ENCODE measurements at places on chromosomes 2 and 18.

- DNase-seq = no peak
Measured at GRCh38 chr2:119516121-119516520, 8.2 kb downstream of the SCTR start.

DNA sequence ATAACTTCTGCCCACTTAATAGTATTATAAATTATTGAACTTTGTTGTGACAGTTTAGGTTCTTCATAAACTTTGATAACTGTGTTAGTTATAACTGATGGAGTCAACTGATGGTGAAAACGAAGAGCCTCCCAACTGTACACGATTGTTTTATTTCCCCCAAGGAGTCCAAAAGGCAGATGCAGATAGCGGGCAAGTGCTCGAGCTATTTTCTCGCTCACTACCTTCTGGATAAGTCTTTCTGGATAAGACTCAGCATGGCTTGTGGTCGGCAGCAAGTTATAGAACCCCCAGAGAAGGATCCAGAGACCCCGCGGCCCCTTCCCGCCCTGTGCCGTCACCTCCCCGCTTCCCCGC is 517 bp downstream of the GCFC2 start:
- DNase-seq = no peak

DNA sequence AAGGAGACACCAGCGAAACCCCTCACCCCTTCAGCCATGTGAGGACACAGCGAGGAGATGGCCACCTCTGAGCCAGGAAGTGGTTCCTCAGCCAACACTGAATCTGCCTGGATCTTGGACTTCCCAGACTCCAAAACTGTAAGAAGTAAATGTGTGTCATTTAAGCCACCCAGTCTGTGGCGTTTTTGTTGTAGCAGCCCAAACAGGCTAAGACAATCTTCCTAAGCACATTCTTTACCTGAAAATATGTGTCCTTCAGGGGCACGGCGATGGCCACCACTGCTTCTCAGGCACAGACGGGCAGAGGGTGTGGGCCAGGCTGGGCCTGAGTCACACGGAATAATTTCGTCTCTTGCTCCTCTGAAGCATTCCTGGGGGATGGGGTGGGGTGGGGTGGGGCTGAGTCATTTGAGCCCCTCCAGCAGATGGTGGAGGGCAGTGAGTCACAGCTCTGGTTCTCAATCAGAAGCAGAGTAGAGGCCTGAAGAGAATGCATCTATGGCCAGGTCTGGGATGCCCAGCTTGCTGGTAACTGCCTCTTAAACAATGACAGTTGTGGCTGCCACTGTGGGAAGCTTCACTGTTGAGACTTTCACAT is 142.4 kb downstream of the CAPN13 start:
- peak; percentile 32 for DNase-seq

- no peak for DNase-seq
Measured at GRCh38 chr2:15385184-15385583, 175.9 kb downstream of the NBAS start.

GRCh38 chr2:161164161-161164560 is 3.9 kb downstream of the TANK start:
- no peak for DNase-seq

GRCh38 chr18:23890589-23890988 is 124.0 kb upstream of the TTC39C start:
- no peak for DNase-seq

- DNase-seq = peak; percentile 56
Measured at GRCh38 chr2:98909317-98910211, 26.5 kb downstream of the CRACDL start.

- DNase-seq = no peak
Measured at GRCh38 chr2:185318271-185318724, 420.3 kb upstream of the FSIP2 start.

DNA sequence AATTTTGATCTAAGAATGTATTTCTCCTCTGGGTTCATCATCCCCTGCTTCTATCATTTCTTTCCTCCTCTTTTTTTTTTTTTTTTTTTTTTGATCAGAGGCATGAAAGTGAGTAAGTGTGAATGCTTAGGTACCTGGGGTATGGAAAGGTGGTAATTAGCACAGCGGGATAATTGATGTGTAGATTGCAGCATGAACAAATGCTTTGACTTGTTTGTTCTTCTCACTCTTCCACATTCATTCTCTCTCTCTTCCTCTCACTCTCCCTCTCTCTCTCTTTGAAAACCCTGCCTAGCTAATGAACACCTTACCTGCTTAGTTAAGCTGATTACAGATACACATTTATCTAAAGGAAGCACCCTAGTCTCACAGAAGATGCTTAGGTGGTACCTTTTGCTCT is 74.7 kb downstream of the ZEB2 start:
- DNase-seq = no peak

DNA sequence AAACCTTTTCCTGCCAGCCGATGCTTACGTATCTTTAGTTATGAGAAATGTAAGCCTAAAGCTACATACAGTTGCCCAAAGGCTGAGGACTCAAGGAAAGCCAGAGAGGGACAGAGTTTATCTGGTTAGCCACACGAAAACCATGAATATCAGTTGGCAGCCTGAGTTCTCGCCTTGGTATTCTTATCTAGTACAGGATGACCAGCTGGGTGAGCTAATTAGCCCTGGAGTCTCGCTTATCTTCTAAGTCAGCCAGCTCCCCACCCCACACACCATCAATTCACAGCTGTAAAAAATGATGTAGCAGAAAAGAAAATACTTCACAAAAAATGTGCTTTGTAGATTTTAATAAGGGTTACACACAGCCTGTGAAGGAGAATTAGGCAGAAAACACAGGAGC is 617.5 kb upstream of the SOX11 start:
- DNase-seq = no peak

DNA sequence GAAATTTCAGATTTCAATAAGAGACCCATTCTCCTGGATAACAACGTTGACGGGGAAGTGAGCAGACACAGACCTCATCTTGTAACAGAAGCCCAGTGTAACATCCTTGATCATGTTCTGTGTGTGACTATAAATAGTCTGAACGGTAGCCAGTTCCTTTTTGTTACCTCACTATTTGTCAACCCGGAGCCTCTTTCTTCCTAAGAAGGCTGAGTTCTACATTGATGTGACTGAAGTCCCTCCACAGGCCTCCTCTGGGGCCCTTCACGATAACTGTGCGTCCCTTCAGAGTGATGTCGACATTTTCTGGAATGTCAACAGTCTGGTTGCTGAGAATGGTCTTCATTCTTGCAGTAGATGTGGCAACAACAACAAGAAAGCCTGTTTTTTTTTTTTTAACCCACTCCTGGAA is 6.3 kb upstream of the PLEKHM3 start:
- DNase-seq = no peak

GRCh38 chr2:149825473-149825872 is 237.9 kb upstream of the MMADHC start:
- DNase-seq = no peak

DNA sequence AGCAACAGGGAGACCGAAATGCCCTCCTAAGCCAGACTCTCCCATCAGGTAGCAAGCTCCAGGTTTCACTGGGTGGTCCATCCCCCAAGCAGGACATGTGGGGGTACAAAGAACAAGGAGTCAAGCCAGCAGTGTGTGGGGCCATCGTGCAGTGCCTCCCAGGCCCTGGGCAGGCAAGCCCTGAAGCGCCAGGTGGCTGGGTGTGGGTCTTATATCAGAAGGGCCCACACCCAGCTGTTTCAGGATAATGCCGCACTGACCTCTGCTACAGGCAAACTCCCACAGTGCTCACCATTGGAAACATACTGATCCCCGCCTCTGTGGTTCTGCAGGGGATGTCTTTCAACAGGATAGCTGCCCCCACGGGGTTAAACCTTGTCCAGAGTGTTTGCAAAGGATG is 174.2 kb upstream of the SMAD2 start:
- no peak for DNase-seq

DNA sequence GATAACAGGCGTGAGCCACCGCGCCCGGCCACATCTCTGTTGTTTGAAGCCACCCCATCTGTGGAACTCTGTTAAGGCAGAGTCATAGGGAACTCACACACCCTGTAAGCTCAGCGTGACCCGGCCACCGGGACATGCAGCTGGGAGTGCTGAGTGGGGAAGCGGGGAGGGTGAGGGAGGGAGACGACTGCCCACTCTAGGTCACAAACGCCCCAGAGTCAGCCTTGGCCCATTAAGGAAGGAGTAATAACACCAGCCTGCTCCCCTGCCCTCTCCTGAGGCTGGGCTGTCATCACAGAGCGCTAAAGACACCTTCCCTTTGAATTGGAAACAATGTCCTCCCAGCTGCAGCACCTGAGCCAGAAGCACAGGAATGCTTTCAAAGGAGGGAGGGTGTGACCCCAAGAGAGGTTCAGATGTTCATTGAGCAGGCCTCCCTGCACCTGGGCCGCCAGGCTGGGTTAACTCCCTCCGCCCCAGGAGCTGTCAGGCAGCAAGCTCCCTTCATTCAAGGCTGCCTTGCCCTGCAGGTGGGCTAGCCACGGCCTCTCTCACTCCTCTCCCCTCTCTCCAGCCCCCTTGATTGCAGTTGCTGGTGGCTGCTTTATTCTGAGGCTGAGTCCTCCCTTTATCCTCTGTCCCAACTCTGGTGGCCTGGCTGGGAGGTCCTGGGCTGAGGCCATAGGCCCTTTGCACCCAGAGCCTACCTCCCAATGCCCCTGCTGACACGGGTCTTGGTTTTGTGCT is 77.2 kb upstream of the HPCAL1 start:
- DNase-seq = no peak

All from right atrium auricular region (tissue), 2 donors.